Lower leg skin (tissue), 4 donors: ENCODE measurements at places on chromosomes 2 and 18.

- DNase-seq = no peak
These were observed 5.7 kb upstream of the EFR3B start for GRCh38 chr2:25036221-25036559.

DNA sequence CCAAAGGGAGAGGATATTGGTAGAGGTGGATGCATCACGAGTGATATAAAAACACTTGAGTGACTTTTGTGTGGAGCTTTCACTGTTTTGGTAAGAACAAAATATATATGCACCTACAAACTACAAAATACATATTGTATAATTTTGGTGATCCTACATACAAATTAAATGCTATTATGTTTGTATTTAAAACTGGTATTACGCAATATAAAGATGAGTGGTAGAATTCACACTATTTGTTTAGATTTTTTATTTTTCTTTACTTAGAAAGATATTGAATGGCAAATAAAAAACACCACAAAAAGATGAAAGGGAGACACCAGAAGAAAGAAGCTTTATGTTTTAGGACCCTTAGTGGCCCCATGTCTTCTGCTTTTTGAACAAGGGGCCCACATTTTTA is 770.7 kb upstream of the ID2 start:
- DNase-seq = no peak

GRCh38 chr2:208265371-208265800 is 669 bp upstream of the PIKFYVE start:
- no peak for DNase-seq

- DNase-seq = no peak
These were observed 39.4 kb downstream of the BMP10 start for GRCh38 chr2:68831686-68832232.

DNA sequence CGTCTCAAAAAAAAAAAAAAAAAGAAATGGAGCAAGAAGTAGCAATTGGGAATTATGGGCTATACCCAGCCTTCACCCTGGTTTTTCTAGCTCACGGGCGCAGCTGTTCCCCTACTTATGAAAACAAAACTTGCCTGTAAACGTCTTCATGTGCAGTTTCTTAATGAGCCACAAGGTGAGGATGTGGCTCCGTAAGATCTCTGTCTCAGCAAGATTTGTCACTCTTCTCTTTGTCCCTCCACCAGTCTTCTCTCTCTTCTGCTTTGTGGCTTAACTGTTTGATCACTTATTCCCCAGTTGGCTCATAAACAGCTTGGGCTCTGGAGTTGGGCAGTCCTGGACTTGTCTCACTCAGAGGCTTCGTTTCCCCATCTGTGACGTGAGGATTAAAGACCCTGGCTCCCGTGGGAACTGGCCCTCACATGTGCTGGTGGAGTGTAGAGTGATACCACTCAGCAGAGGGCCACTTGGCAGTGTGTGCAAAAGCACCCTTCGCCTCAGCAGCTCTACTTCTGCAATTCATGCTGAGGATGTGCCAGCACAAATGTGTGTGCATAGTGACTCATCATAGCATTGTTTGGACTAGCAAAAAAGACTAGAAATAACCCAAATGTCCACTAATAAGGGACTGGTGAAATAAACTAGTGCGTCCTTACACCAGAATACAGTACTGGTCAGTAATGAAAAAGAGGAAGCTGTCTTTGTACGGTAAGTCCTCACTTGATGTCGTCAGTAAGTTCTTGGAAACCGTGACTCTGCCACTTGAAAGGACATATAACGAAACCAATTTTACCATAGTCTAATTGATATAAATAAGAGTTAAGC is 8.7 kb downstream of the CEP68 start:
- DNase-seq = peak; percentile 90

DNA sequence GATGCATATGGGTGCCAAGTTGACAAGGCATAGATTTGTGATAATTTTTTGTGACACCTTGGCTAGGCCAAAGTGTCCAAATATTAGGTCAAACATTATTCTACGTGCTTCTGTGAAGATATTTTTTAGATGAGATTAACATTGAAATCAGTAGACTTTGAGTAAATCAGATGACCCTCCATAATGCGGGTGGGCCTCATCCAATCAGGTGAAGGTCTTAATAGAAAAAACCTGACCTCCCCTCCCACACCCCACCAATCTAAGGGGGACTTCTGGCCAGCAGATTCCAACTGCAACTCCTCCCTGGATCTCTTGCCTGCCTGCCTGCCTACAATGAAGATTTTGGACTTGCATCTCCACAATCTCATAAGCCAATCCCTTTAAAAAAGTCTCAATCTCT is 118.8 kb upstream of the LMAN1 start:
- DNase-seq = no peak

DNA sequence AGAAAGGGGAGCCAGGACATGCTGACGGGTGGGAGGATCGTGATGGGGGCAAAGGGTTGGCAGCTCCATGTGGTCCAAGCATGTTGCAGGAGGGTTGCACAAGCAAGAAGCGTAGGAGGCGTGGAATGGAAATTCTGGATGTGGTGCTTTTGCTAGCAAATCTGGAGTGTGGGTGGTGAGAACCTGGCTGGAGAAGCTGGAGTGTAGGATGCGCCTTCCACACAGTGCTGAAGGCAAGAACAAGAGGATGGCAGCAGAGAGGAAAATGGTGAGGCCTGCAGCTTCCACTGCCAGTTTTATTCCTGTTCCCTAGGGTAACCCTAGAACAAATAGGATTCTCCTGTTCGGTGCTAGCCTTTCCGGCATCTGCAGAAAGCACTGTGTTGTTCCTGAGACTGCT is 22.4 kb downstream of the CREG2 start:
- no peak for DNase-seq

- no peak for DNase-seq
These were observed 12.8 kb upstream of the SFTPB start for GRCh38 chr2:85680707-85681371.

- no peak for DNase-seq
These were observed 25.4 kb downstream of the SOCS6 start for GRCh38 chr18:70314151-70314782.

DNA sequence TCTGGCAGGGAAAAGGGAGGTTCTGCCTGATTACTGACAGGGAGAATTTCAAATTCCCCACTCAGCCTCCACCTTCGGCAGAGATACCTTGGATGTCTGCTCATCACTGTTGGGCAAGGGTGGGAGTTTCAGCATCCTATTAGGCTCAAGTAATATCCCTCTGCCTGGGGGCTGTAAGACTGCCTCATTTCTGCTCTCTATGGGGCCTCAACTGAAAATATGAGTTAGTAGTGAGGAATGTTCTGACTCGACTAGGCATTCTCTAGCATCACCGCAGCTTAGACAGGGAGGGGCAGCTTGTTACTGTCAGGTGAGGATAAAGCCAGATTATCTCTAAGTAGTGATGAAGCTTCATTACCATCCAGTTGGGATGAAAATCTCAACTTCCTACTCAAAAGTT is 87.7 kb upstream of the LRP1B start:
- DNase-seq = no peak

DNA sequence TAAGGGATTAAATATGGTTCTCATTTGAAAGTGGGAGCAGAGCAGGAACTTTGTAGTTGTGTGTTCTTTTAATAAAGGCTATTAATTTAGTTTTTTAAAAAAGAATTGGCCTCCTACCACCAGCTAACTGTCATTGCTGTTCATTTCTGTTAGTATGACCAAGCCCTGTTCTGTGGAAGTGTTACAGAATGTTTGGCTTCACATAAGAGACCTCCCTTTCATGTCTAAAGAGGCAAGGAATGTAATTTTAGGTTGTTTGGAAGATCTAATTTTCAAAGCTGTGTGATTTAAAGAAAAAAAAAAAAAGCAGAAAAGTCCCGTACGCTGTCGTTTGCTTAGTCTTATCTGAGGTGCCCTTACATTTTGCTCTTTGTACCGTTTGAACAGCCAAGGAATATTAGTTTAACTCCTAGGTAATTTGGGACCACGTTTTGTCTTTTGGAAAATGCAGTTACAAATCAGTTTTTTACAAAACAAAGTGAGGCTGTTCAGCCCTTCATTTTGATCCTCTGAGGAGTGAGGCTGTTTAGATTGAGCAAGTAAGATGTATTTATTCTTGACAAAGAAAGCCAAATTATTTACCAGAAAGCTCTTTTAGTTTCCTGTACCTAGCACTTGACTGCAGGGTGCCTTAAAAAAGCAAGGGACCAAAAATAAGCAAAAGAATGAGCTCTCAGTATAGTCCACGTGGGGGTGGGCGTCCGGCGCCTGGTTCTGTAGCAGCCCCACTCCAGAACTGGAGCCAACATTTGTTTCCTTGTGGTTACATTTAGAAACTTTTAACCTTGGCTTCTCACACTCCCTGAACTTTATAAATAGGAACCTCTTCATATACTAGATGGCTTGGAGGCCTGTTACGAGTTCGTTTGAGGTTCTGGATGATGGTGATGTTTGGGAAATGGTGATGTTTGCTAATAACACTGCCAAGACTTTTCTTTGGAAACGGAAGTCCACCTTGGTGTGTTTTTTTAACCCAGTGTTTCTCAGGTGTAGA is 136.2 kb downstream of the FMNL2 start:
- DNase-seq = peak; percentile 26

GRCh38 chr2:166154685-166155338 is 27.0 kb upstream of the SCN1A start:
- DNase-seq = no peak

DNA sequence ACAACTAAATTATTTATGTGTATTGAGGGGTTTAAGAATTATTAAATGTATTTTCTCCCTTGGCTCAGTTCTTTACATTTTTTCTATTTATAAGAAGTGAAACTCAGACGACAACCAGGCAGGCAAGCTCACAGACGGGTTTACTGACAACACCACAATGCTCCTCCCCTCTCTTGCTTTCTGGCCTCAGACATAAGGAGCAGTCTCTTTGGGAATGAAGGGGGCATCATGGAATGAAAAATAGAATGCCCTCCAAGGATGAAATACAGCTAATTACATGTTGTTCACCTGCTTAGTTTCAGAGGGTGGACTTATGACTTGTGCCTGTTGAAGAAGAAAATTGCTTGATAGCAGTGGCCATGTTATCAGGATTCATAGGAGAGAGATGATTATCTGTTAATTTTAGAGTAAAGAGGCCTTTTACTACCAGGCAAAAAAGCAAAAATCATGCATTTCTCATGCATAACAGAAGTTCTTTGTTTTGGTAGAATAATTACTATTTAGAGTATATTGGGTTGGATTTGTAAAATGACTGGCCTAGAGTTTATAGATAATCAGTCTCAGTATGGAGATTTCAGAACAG is 172.1 kb upstream of the LRRTM1 start:
- no peak for DNase-seq

DNA sequence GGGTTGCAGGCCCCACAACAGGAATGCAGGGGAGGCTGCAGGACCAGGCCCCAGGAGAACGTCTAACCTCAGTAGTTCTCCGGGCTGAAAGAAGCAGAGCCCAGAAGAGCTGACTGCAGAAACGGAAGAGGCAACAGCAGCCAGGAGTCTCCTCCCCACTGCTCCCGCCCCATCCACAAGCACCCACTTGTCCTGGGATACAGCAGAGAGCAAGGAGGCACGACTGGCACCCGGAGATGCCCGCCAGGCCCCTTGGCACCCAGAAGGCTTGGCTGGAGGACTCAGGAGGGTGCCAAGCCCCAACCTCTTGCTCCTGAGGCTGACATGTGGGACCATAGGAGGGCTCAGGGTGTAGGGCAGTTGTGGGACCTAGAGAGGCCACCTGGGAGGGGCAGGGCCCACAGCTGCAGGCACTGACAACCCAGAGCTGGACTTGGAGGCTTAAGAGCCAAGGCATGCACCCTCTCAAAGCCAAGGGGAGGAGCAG is 29.0 kb upstream of the TNS1 start:
- DNase-seq = peak; percentile 85

DNA sequence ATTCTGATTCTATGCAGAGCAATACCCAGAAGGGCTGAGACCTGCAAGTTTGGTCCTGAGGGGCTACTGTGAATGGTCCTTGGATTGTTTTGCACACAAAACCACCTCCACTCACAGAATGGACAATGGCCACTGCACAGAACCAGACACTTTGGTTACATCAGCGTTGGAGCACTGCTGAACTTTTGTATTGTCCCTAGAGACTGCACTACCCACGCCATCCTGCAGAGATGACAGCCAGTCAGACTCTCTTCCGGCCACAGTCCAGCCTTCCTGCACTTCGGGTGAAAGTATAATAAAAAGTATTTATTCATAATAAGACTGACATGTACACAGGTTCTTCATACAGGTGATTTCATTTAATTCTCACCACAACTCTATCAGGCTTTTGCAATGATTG is 35.7 kb downstream of the CELF4 start:
- DNase-seq = no peak

- no peak for DNase-seq
These were observed 1.9 kb upstream of the ANKRD39 start for GRCh38 chr2:96859681-96860064.

DNA sequence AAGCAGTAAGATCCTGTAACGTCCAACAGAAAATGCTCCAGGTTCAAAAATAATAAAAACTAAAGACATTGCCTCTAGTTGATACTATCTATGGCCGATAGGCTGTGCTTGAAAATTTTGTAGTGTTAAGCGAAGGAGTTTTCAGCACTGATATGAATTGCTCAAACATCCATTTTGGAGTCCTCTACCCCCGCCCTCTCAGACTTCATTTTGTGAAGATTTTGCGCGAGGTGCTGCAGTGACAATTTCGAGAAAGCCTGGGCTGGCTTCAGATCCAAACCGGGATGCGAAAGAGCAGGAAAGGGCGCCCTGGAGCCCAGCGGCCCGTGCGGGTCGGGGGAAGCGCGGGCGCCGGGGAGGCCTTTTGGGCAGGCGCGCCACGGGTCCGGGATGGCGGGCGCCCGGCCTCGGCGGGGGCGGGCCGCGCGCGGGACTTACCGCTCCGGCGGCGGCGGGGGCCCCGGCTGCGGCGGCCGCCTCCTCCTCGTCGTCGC is 1.8 kb downstream of the SP3 start:
- DNase-seq = peak; percentile 90

DNA sequence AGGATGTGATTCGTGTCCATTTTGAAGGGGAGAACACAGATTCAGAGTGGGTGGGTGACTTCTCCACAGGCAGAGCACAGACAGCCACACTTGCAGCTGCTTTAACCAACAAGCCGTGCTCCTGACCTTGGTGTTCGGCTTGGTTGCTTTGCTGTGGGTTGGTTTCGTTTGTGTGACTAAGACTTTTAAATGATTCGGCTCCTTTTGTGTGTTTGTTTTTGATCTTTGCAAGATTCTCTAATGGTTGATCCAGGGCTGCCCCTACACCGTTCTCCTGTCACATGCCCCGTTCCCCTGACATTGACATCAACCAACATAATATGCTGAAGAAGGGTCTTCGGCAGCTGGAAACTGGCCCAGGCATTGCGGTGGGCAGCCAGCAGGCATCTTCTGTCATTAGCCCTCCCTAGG is 95.9 kb upstream of the MBOAT2 start:
- peak; percentile 31 for DNase-seq

DNA sequence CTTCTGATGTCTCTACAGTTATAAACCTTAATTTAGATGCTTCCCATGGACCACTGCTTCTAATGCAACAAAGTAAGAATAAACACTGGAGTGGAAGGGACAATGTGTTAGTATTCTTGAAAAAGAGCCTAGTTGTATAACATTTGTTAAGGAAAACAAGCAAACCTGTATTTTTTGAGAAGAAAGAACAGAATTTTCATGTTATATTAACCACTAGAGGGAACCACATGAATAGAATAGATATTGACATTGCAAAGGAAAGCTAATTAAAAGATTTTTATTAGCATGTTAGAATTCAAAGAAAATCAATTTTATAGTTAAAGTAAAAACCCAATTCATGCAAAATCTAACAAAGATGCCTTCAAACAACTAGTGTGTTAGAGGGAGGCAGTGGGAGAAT is 151.2 kb upstream of the BARD1 start:
- no peak for DNase-seq

GRCh38 chr2:68516051-68516955 is 48.9 kb downstream of the APLF start:
- DNase-seq = no peak

GRCh38 chr2:179985163-179985820 is 21.8 kb downstream of the CWC22 start:
- DNase-seq = no peak

GRCh38 chr2:160402501-160402900 is 91.1 kb downstream of the RBMS1 start:
- no peak for DNase-seq
